ENCODE measurements at places on chromosomes 2 and 18.

DNA sequence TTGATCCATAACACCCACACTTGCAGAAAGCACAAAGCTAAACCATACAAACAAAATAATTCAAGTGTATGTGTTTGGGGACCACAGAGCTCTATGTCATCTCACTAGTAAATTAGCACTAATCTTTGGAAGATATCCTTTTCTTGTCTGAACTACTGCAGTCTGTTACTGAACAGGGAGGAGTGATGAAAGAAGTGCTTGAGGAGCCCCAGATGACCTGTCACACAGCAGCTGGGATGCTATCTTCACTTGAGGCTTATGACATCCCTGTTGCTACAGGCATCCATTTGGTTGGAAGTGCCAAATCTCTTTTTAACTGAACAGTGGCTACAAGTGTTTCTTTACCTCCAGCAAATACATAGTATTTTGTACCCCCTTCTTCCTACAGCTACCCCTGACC, 386.3 kb upstream of the CHAC2 start:
- DNase-seq: no peak

DNA sequence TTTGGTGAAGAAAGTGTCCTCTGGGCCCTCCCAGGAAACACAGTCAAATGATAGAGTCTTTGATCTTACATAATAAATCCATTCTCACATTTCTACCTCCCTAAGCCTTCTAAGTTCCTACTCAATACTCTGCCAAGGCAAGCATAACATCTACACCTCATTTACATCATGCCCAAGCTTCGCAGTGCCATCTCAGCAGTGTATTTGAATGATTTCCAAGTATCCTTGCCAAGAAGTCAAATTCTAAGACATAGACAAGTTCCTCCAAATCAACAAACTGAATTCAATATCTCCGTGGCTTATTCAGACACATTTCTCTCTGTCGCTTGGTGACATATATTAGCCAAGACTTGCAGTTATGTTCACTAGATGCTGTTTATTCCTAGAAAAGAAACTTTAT, 8.1 kb upstream of the MLPH start:
- no peak for DNase-seq

DNA sequence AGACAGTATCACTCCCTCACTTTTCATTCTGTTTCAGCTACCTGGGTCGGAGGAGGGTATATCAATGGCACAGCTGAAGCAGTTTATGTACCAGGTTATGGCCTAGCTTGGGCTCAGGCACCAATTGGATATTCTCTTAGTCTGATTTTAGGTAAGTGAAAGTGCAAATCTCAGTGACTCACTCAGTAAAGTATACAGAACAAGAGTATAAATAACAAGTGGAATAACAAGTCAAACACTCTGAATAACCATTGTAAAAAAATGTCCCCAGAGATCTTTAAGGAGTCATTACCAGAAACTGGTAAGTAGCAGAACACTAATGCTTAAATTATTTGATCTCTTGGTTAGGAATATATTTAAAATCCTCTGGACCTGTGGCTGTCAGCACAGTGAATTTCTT, 5.7 kb downstream of the SLC5A7 start:
- peak; percentile 2 for DNase-seq

GRCh38 chr2:61125123-61125710, 36.8 kb upstream of the C2orf74 start:
- DNase-seq: no peak

- DNase-seq: peak; percentile 27
Measured at GRCh38 chr2:216057688-216058193, 23.9 kb downstream of the PECR start.

- DNase-seq: no peak
Measured at GRCh38 chr18:36522509-36522908, 225.0 kb downstream of the FHOD3 start.

GRCh38 chr2:211816754-211817153, 721.8 kb downstream of the ERBB4 start:
- DNase-seq: no peak

GRCh38 chr2:96883306-96883705, 13.4 kb upstream of the SEMA4C start:
- no peak for DNase-seq

DNA sequence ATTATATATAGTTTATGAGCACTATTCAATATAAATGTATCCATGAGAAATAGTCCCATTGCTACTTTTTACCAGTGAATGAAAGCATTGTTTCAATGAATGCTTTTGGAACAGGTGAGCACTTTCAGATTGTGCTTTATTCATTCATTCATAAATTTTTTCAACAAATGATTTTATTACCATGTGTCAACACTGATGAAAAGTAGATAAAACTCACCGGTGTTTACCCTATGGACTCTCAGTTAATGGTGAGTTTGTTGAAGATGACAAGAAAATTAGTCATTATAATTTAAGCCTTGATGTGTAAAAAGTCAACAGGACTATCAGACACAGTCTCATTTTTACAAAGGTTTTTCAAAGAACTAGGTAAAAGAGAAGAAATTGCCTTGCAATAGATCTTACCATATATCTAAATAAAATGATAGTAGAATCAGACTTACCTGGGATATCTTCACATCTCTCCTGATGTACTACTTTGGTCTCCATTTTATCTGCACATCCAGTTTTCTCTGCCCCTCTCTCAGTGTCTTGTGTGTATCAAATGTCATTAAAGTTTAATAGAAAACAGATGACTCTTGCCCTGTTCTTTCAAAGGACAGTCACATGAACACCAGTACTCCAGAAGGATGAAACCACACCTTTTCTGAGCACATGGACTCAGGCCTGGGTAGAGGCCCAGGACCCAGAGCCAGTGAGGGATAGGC, 325.3 kb upstream of the RND3 start:
- DNase-seq: no peak

GRCh38 chr2:80361904-80362303, 57.4 kb upstream of the LRRTM1 start:
- DNase-seq: no peak

- peak; percentile 70 for DNase-seq
Measured at GRCh38 chr2:44267796-44268648, 7.3 kb upstream of the SLC3A1 start.

DNA sequence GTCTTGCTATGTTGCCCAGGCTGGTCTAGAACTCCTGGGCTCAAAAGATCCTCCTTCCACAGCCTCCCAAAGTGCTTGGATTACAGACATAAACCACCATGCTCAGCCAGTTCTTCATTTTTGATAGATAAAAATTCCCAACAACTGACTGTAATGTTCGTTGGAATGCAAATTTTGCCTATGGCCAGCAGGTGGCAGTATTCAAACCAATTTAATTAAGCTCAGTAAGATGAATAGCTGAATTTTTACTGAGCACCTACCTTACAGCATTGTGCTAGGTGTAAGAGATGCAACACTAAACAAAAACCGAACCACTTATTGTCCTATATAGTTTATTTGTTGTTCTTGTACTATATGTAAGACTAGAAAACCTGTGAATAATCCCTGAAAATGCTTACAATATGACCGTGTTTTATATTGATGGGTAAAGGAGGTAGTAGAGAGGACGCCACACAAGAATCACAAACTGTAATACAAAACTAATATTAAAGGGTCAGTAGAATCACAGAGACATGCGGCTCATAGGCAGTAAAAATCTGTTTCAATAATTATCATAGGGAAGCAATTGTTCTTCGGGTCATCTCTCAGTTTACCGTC, 8.2 kb upstream of the TMEM182 start:
- peak; percentile 46 for DNase-seq

DNA sequence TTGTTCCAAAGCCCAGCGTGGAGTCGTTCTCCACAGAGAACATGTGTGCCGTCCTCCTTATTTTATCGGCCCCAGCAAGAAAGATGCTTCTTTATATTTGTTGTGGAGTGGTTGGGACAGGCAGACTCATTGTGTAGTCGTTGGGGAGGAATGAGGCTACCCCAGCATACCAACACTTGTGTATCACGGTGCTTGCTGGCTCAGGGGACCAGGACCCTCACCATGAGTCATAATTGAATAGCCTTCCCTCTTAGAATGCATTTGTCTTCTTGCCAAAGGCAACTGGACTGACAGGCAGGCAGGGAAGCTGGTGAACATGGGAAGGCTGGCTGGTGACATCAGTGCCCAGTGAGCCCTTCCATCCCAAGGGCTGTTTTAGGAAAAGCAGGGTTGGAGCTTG, 4.7 kb downstream of the CAPN10 start:
- no peak for DNase-seq

DNA sequence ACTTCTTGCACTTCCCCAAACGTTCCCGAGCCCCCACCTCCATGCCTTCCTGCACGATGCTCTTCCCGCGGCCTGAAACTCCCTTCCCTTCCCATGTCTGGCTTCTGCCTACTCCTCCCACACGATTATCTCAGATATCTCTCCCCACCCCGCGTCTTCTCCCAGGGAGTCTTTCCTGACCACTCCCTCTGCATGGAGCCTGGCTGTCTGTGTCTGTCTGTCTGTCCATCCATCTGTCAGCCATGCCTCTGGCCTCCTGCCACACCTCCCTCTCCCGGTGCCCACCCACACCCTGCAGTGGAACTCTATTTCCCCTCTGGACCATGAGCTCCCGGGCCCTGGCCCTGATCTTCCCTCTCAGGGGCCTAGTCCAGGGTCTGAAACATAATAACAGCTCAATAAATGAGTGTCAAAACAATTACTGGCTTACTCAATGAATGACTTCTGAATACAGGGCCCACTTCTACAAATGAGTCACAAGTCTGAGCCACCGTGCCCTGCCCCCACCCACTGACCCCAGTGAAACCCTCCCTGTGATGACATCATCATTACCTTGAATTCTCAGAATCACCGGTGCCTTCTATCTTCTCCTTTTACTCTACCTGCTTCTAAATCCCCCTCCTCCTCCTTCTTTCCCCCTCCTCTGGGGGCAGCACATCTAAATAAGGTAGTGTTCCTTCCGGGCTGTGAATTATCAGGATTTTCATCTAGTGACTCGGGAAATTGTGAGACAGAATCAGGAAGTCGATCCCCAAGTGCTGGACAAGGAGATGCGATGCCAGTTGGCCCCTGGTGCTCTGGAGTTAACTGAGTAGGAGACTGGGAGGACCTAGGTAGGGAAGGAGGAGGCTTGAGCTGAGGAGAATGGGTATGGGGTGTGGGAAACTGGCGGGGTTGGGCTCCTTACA, 46.1 kb upstream of the PLB1 start:
- peak; percentile 75 for DNase-seq

DNA sequence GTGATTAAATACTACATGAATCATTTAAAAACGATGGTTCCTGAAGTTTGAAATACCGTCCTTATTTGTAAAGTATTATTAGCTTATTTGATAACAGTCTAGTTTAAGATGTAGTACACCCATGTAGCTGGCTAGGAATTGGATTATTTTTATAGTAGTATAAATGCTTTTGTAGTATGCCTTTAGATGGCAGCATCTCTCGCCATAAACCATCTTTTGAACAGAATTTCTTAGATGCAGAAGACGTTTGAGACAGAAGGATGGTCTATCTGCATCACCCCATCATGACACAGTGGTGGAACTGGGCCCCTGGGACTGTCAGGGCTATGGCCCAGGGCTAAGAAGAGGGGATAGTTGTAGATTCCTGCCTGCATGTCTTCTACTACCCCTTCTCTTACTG, 152.7 kb downstream of the WDSUB1 start:
- DNase-seq: no peak

GRCh38 chr18:59980188-59980637, 80.4 kb downstream of the PMAIP1 start:
- no peak for DNase-seq

DNA sequence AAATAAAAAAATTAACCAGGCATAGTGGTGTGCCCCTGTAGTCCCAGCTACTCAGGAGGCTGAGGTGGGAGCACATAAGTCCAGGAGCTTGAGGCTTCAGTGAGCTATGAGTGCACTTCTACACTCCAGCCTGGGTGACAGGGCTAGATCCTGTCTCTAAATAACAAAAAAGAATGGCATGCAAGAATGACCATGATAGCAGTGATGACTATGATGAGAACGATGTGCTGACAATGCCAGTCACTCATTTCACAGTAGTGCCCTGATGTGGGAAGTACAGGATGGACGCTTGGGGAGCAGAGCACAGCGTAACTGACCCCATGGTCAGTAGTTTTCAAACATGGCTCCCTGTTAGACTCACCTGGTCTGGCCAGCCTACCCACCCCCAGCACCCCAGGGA, 139.1 kb downstream of the VAPA start:
- DNase-seq: no peak

- DNase-seq: no peak
Measured at GRCh38 chr2:236305531-236305930, 41.3 kb upstream of the ASB18 start.

GRCh38 chr2:43540021-43540779, 55.6 kb downstream of the THADA start:
- peak; percentile 12 for DNase-seq

GRCh38 chr2:241652722-241653121, 15.2 kb downstream of the ATG4B start:
- no peak for DNase-seq

DNA sequence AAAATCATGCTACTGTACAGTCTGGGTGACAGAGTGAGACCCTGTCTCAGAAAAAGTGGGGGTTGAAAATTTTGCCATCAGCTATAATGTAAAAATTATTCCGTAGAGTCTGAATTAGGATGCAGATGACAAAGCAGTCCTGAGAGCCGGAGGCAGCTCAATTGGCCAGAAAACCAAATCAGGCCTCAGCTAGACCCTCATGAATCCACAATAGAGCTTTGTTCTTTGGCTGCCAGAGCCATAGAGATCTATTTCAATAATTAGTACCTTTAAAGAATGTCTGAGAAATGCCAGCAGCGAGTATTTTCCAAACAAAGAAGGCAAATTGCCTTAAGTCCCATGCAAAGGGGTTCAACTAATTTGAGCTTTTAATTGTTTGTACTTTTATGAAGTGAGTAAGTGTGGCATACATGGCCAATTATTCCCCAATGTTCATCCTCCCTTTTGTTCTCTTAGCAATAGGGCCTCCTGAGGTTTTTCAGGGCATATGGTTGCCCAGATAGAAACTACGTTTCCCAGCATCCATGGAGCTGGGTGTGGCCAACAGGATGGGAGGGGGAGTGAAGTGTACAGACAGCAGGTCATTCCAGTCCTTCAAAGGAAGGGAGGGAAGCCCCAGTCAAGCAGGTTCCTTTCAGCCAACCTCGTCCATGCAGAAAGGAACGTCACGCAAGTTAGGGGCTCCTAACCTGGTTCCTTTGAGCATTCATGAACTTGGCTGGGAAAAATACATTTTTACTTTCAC, 211.3 kb upstream of the APCDD1 start:
- DNase-seq: no peak

DNA sequence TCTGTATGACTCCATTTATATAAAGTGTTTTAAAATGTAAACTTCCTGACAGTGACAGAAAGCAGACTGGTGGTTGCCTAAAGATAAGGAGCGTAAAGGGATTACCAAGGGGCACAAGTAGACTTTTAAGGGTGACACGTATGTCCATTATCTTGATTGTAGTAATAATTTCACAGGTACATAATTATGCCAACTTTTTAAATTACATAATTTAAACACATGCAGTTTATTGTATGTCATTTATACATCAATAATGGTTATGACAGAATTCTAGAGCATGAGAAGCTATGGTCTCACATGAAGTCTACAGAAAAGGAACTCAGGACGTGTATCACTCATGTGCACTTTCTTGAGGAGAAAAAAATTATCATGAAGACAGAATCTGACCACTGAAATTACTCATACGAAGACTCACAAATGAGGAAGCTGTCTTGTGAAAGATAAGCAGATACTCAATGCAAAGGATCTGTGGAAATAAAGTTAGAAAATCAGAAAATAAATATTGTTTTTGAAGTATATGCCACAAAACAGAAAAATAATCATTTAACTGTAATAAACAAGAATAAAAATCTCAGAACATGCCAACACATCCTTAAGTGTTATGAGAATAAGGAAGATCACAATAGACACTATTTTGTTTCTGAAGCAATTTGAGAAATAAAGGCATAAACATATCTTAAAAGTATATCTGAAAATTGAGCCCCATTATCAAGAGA, 84.4 kb downstream of the TMEM131 start:
- DNase-seq: no peak

- DNase-seq: peak; percentile 40
Measured at GRCh38 chr18:499776-500631, 497 bp downstream of the COLEC12 start.

Data from A172 (cell line).